ENCODE measurements at places on chromosomes 13 and 19.

DNA sequence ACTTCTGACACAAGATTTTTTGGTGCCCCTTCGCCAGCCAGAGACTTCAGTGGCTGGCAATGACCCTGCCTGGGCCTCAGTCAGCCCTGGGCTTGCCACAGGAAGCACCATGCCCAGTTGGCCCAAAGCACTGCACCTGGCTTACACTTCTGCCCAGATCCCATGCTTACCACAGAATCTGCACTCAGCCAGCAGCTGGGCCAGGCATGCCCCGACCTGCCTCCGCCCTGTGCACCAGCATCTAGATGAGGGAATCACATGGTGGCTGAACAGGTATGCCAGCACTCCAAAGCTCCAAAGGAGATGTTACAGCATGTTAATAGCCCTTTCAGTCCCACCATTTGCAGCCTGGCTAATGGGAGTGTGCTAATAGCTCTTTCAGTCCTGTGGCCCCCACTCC lies 690.9 kb downstream of the SLITRK6 start:
- no peak for DNase-seq

GRCh38 chr13:58850161-58850560 lies 1218.6 kb downstream of the PCDH17 start:
- no peak for DNase-seq

- no peak for DNase-seq
These were observed 21.0 kb upstream of the SIAH3 start for GRCh38 chr13:45872566-45872965.

DNA sequence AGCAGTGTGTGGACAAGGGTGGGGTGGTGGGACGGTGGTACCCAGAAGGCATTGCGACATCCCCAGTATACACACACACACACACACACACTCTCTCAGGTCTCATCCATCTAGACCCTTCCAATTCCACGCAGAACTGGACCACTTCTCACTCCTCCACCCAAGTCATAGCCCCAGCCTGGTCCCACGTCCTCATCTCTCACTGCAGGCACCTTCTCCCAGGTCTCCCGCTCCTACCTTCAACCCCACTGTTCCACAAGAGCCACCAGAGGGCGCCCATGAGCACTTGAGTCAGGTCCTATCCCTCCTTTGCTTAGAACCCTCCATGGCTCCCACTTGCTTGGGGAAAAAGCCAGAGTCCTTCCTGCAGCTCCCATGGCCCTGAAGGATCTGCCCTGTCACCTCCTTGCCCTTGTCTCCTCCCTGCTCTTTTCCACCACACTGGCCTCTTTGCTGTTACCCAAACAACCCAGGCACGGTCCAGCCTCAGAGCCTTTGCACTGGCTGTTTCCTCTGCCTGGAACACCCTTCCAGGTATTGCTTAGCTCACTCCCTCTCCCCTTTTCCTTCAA lies 62.6 kb downstream of the IER2 start:
- DNase-seq, result peak; percentile 66

- DNase-seq, result no peak
These were observed 7.9 kb upstream of the AKAP8L start for GRCh38 chr19:15426485-15427349.

GRCh38 chr13:81230386-81230785 lies 889.5 kb upstream of the SPRY2 start:
- DNase-seq, result no peak

- no peak for DNase-seq
These were observed 34.9 kb upstream of the KPNA3 start for GRCh38 chr13:49827336-49827735.

DNA sequence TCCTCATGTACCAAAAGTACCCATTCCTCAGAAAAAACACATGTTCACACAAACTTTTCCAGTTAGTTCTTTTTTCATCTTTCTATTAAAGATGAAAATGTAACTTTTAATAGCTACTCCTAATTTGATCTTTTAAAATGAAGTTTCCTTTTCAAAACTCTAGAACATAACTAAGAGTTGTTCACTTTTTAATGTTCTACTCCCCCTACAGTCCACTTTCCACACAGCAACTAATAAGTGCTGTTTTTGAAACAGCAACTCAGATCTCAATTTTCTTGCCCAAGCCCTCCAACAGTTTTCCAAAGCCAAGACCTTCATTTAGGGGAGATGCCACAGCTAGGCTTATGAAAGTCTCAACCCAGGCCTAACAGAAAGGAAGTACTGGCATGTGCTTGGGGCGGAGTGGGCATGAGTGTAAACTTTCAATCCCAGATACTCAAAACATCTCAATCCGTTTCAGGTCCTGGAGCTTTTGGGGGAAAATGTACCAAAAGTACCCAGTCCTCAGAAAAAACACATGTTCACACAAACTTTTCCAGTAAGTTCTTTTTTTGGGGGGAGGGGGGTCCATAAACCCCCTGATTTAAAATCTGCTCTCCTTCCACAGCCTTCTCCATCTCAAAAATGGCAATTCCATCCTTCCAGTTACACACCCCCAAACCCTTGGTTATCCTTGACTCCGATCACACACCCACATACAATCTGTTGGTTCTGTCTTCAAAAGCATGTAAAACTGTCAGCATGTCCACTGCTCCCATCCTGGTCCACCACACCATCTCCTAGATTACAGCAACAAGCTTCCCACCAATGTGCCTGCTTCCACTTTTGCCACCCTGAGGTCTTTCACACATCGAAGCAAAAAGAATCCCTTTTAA lies 2.0 kb downstream of the FBL start:
- peak; percentile 75 for DNase-seq

DNA sequence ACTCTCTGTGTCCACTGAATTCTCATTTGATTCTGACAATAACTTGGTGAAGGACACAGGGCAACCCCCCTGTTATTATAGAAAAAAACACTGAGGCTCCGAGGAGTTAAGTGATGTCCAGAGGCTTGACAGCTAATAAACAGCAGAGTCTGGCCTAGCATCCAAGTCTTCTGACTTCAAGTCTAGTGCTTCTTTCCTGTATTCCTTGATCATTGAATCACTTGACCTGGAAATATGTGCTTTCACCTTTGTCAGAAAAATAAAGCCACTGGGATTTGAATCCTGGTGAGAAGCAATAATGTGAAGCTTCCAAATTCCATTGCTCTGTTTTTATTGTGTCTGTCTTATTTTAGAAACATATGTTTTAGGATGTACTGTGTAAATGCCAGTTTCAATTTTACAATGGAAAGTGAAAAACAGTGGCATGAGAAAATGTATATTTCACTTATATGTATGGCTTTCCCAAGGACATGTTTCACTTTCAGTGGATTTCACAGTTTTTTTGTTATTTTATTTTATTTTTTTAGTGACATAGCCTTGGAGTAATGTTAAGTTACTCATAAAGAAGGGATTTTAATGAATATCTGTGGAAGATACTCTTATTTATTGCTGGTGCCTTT lies 190.2 kb downstream of the GPC6 start:
- peak; percentile 46 for DNase-seq

GRCh38 chr19:38880882-38881609 lies 3.0 kb upstream of the RINL start:
- no peak for DNase-seq

DNA sequence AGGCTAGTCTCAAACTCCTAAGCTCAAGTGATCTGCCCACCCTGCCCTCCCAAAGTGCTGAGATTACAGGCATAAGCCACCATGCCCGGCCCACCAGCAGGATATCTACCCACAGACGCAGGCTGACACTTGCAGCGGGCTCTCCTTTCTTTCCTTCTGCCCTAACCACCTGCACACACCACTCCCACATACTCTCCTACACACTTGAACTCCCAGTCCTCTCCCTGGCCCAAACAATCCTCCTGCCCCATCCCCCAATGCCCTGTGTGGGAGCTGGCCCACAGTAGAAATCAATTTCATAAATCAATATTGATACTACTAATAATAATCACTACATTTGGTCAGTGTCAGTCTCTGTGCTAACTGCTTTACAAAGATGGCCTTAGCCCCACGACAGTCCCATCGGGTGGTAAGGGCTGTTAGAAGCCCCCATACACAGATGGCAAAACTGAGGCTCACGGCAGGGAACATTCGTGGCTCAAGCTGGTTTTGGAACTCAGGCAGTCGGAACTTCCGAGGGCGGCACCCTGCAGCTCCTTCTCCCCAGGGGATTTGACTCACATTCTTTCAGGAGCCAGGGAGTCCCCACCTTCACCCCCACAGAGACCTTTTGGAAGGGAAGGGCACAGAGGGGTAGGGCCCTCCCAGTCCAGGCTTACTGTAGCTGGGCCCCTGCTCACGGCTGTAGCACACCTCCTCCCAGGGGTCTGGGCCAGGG lies 3.4 kb upstream of the DPF1 start:
- DNase-seq, result no peak
